CD4-positive, alpha-beta T cell treated with Interleukin-6 at 100 ng/mL for 8 hours (primary cell): ENCODE measurements at places on chromosomes 6 and 20.

DNA sequence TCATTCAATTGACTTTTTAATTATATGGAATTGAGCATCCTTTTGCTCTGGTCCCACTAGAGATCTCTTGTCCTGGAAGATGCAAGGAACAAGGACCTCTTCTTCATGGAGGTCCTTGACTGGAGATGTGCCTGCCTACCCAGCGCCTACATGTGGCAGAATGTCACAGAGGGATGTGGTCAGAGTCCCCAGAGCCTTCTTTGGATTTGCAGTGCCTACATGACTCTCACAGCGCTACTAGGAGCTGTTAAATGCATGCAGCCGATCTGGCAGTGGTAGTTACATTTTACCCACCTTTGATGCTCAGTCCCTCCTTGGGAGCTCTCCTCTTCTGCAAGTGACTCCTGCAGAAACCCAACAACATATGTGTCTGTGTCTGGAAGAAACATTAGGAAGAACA is 51.9 kb upstream of the ADTRP start:
- DNase-seq, result no peak

GRCh38 chr6:147407571-147407970 is 100.9 kb upstream of the SAMD5 start:
- DNase-seq, result no peak

GRCh38 chr6:34773916-34774315 is 16.6 kb downstream of the SNRPC start:
- no peak for DNase-seq

GRCh38 chr6:51578994-51579393 is 508.4 kb downstream of the PKHD1 start:
- no peak for DNase-seq

GRCh38 chr6:103405321-103405720 is 1454.4 kb downstream of the HACE1 start:
- no peak for DNase-seq

- no peak for DNase-seq
Observed at GRCh38 chr20:47775039-47775438, 10.2 kb downstream of the SULF2 start.

GRCh38 chr6:27772261-27773001 is 139.8 kb downstream of the OR2B2 start:
- peak; percentile 83 for DNase-seq
